ENCODE measurements at places on chromosomes 6 and 20. TPM values are rescaled to one million over a fixed set of nuclear protein-coding genes. Genes with fewer than 3 reads are reported as not detected.

DNA sequence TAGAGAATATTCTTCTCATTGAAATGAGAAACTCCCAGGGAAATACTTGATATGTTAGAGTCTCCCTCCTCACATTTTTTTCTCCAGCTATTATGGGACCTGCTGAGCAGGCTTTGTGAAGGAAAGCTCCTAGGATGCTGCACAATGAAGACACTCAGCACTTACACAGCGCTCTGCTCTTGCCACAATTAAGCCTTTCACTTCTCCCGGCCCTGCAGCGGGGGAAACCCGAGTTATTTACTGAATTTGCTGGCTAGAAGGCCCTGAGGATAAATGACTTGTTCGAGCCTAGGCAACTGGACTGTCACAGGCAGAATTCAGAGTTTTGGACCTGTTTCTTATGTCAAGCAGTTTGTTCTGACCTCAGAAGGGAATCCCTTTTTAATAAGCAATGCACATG lies 102.0 kb downstream of the MAP3K7 start:
- DNase-seq = no peak

DNA sequence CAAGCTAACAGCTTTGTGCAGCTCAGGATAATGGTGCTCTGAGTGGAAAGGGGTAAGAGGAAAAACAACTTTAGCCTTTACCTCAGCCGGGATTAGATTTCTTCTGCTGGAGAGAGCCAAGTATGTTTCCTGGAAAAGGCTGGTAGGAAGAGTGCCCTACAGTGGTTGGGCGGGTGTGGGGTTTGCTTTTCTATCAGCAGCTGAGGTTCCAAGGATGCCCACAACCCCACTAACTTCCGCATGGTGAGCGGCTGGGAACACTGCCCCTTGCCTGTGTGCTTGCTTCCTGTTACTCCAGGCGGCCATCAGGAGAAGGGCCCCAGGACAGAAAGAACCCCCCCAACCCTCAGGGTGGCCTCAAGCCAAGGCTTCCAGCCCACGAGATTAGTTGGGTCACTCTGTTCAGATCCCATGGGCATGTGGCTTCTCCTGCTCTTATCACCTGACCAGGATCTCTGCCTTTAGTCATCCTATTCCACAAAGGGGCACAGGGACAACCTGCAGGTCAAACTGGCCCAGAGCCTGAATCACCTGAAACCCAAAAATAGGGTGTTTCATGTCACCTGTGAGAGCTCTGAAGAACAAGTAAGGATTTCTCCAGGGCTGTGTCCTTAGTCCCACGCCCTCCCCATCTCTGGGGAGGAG lies 10.5 kb downstream of the MRPS18A start:
- no peak for DNase-seq

The TMEM239 gene
- not detected for total RNA-seq

The PPIL6 gene
- total RNA-seq = 2.4 TPM

The TNNC2 gene
- total RNA-seq = not detected

GRCh38 chr6:4947716-4948115 lies 56.1 kb downstream of the RPP40 start:
- DNase-seq = no peak

The SMLR1 gene
- not detected for total RNA-seq

DNA sequence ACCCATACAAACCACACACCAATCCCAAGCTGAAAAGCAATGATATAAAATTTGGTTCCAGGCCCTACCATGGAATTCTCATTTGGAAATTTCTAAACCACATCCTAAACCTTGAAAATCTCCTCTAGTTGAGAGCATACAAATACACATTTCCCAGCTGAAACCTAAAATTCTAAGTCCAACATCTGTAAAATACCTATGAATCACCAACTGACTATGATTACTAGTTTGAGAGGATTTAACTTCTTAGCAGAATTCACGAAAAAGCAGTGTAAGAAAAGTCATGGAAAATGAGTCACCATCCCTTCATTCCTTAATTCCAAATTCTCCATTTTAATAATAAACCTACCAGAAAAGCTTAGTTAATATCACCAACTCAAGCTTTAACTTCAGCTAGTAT lies 15.4 kb downstream of the RANBP9 start:
- DNase-seq = peak; percentile 13

GRCh38 chr6:150142097-150142669 lies 661 bp upstream of the PPP1R14C start:
- DNase-seq = peak; percentile 23

The SPATS1 gene
- total RNA-seq = not detected

GRCh38 chr20:6122873-6123648 lies at the start of gene FERMT1:
Gene FERMT1, minus strand, starts transcription at chr20:6123030. Its CDS starts 3,476 bp downstream, at chr20:6119554.
- DNase-seq = peak; percentile 57

The HMGCLL1 gene
- total RNA-seq = not detected

The OTOR gene
- total RNA-seq = not detected

All from A172 (cell line).